ENCODE measurements at places on chromosomes 3 and 15.

DNA sequence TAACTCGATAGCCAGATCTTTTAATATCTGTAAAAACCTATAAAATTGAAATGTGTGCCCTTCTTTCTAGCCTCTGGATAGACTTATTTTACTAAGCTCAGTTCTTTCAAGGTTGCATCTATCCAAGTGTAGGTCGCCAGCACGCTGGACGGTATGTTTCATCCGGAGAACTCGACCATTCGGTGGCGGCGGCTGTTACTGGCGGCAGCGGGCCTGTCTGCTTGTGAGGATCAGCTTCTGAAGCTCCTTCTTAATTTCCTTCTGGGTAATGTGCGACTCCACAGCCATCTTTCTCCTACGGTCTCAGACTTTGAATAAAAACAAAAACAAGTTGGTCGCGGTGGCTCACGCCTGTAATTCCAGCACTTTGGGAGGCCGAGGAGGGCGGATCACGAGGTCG lies 4.1 kb downstream of the PP2D1 start:
- no peaks in the 10 kb centered on the region for H3K4me1 ChIP-seq
- H3K27ac ChIP-seq, result no peak overlapping the region
- H3K27me3 ChIP-seq, result no peaks in the 10 kb centered on the region
- H3K4me3 ChIP-seq, result no peak overlapping the region
- DNase-seq, result no peak

DNA sequence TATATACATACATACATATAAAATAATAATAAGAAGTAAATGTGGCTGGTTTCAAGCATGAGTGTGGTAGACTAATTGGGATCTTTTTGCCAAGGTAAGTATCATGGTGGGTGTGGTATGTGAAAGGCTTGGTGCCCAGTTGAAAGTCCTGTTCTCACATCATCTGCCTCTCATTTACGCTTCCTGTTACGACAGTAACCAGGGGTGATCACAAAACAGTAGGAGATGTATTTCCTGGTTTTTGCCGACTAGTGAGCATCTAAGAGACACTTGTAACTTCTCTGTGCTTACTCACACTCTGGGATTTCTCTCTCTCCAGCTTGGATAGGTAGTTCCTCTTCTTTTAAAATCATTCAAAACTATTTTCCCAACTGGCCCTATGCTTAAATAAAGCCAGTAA lies 1028.3 kb upstream of the NR2F2 start:
- H3K36me3 ChIP-seq, result no peaks in the 10 kb centered on the region
- DNase-seq, result no peak
- H3K27me3 ChIP-seq, result no peaks in the 10 kb centered on the region
- no peak overlapping the region for H3K4me3 ChIP-seq
- no peaks in the 10 kb centered on the region for H3K4me1 ChIP-seq

- H3K27me3 ChIP-seq, result no peaks in the 10 kb centered on the region
- no peak overlapping the region for H3K4me3 ChIP-seq
- no peaks in the 10 kb centered on the region for H3K36me3 ChIP-seq
- DNase-seq, result no peak
- no peaks in the 10 kb centered on the region for H3K4me1 ChIP-seq
Observed at GRCh38 chr3:170768334-170768801, 101.6 kb downstream of the RPL22L1 start.

GRCh38 chr3:196757876-196758739 lies 18.5 kb downstream of the PAK2 start:
- peaks cover 37% of the 10 kb centered on the region for H3K36me3 ChIP-seq
- H3K27me3 ChIP-seq, result no peaks in the 10 kb centered on the region
- no peak for DNase-seq
- H3K4me3 ChIP-seq, result no peak overlapping the region
- H3K27ac ChIP-seq, result no peak overlapping the region

- no peaks in the 10 kb centered on the region for H3K36me3 ChIP-seq
- H3K27me3 ChIP-seq, result no peaks in the 10 kb centered on the region
- peaks cover 38% of the 10 kb centered on the region for H3K4me1 ChIP-seq
- DNase-seq, result no peak
- H3K27ac ChIP-seq, result peak overlapping the region; percentile 17
Observed at GRCh38 chr3:133476971-133477375, 77.1 kb downstream of the BFSP2 start.

DNA sequence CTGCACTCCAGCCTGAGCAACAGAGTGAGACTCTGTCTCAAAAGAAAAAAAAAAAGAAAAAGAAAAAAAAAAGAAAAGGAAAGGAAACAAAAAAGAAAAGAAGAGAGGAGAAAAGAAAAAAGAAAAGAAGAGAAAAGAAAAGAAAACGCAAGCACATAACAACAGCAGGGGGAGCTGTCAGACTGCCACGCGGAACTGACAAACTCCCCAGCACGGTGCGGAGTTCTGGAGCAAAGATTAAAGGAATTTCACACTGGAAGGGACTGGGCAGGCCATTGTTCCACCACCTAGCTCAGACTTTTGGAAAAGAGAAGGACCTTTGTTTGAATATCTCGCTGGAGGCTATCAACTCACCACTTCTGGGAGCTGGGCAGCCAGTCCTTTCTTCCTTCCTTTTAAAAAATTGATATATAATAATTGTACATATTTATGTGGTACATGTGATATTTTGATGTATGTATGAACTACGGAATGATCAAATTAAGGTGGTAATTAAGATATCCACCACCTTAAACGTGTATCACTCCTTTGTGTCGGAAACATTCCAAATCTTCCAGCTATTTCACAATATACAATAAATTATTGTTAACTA lies 40.5 kb downstream of the DPPA2 start:
- H3K36me3 ChIP-seq, result no peaks in the 10 kb centered on the region
- no peak overlapping the region for H3K27ac ChIP-seq
- H3K4me3 ChIP-seq, result no peak overlapping the region
- no peaks in the 10 kb centered on the region for H3K4me1 ChIP-seq

- H3K27me3 ChIP-seq, result no peaks in the 10 kb centered on the region
- no peak overlapping the region for H3K27ac ChIP-seq
- no peaks in the 10 kb centered on the region for H3K36me3 ChIP-seq
- H3K4me1 ChIP-seq, result no peaks in the 10 kb centered on the region
Observed at GRCh38 chr3:143831208-143831607, 17.1 kb downstream of the SLC9A9 start.

GRCh38 chr3:120331076-120331475 lies 18.1 kb downstream of the LRRC58 start:
- no peak for DNase-seq
- no peaks in the 10 kb centered on the region for H3K27me3 ChIP-seq
- H3K36me3 ChIP-seq, result peaks cover 7% of the 10 kb centered on the region
- no peak overlapping the region for H3K4me3 ChIP-seq
- H3K4me1 ChIP-seq, result no peaks in the 10 kb centered on the region

DNA sequence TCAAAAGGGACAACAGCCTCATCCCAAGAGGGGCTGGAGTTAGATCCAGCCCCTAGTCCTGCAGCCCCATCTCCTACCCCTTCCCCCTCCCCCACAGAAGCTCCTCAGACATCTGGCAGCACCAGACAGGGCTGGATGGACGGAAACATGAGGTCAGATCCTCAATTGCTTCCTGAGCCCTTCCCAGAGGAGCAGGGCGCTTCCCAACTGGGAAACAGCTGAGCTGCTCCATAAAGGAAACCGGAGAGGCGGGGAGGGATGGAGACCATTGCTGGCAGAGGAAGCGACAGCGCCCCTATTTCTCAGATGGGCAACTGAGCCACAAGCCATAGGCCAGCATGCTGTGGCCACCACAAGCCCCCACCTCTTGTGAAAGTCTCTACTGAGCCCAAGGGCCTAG lies 18.3 kb upstream of the CYP11A1 start:
- DNase-seq, result no peak
- no peaks in the 10 kb centered on the region for H3K27me3 ChIP-seq

DNA sequence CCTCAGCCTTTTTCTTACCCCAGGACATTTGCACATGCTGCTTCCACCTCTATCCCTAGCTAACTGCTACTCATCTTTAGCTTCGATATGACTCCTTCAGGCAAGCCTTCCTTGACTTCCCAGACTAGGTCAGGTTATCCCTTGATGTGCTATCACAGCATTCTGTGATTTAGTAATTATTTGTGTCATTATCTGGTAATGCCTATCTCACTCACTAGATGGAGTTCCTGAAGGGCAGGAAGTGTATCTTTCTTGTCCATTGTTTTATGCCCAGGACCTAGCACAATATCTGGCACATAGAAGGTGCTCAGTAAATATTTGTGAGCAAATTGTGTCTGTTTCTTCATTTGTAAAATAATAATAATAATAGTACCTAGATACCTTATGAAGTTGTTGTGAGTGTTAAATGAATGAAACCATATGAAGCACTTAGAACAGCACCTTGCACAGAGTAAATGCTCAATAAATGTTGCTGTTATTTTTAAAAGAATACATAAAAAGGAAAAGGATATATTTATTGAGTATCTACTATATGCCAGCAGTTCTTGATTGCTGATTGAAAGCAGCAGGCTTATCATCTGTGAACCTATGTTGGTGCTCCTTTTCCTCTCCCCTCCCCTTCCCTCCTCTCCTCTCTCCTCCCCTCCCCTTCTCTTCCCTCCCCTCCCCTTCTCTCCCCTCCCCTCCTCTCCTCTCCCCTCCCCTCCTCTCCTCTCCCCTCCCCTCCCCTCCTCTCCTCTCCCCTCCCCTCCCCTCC lies 31.5 kb downstream of the SQOR start:
- no peaks in the 10 kb centered on the region for H3K36me3 ChIP-seq
- DNase-seq, result no peak
- H3K4me1 ChIP-seq, result no peaks in the 10 kb centered on the region
- H3K4me3 ChIP-seq, result no peak overlapping the region

GRCh38 chr3:16050641-16051467 lies 123.6 kb upstream of the GALNT15 start:
- no peaks in the 10 kb centered on the region for H3K27me3 ChIP-seq
- no peaks in the 10 kb centered on the region for H3K4me1 ChIP-seq
- H3K27ac ChIP-seq, result no peak overlapping the region

- DNase-seq, result peak; percentile 66
- H3K27me3 ChIP-seq, result peaks cover 8% of the 10 kb centered on the region
- H3K4me1 ChIP-seq, result peaks cover 2% of the 10 kb centered on the region
- H3K4me3 ChIP-seq, result peak overlapping the region; percentile 78
- peak overlapping the region; percentile 99 for H3K27ac ChIP-seq
- H3K36me3 ChIP-seq, result no peaks in the 10 kb centered on the region
Observed at GRCh38 chr3:100709842-100710260, 557 bp downstream of the TFG start.

GRCh38 chr15:69853544-69853951 lies 244.2 kb downstream of the TLE3 start:
- no peaks in the 10 kb centered on the region for H3K36me3 ChIP-seq
- H3K4me3 ChIP-seq, result no peak overlapping the region
- peaks cover 25% of the 10 kb centered on the region for H3K4me1 ChIP-seq
- no peak overlapping the region for H3K27ac ChIP-seq
- DNase-seq, result no peak
- no peaks in the 10 kb centered on the region for H3K27me3 ChIP-seq

- DNase-seq, result peak; percentile 26
- peak within 1 kb of the TSS; percentile 55 for H3K4me3 ChIP-seq
- no peaks in the 10 kb centered on the region for H3K36me3 ChIP-seq
- H3K27ac ChIP-seq, result no peak within 1 kb of the TSS
- peaks cover 27% of the 10 kb centered on the region for H3K27me3 ChIP-seq
Observed at GRCh38 chr3:122680475-122681283, at the start of gene PARP14. Gene PARP14, plus strand, starts transcription at chr3:122680839. Its CDS starts 45 bp downstream, at chr3:122680884.

DNA sequence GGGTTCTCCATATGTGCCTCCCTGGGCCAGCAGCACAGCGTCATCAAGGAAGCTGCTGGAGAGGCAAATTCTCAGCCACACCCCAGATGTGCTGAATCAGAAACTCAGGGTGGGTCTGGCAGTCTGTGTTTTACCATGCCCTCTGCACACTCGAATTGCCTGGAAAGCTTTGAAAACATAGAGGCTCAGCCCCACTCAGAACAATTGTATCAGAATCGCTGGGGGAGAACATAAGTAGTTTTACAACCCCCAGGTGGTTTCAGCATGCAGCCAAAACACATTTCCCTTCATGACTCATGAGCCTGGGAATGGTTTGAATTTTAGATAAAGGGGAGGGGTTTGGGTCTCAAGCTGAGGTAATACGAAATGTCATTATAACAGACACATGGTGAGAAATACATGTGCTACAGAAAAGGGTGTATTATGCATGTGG lies 9.6 kb downstream of the TGM4 start:
- no peaks in the 10 kb centered on the region for H3K36me3 ChIP-seq
- no peaks in the 10 kb centered on the region for H3K4me1 ChIP-seq
- H3K4me3 ChIP-seq, result no peak overlapping the region
- DNase-seq, result no peak
- H3K27ac ChIP-seq, result no peak overlapping the region

- no peak for DNase-seq
- no peak overlapping the region for H3K27ac ChIP-seq
- H3K27me3 ChIP-seq, result no peaks in the 10 kb centered on the region
- H3K4me1 ChIP-seq, result no peaks in the 10 kb centered on the region
Observed at GRCh38 chr15:61155741-61156700, 73.1 kb downstream of the RORA start.

- H3K27ac ChIP-seq, result no peak overlapping the region
- H3K36me3 ChIP-seq, result peaks cover 20% of the 10 kb centered on the region
- peak; percentile 51 for DNase-seq
- peak overlapping the region; percentile 52 for H3K4me3 ChIP-seq
- H3K27me3 ChIP-seq, result no peaks in the 10 kb centered on the region
- peaks cover 48% of the 10 kb centered on the region for H3K4me1 ChIP-seq
Observed at GRCh38 chr3:194133661-194134230, 2.2 kb upstream of the HES1 start.

Measured in neuronal stem cell (in vitro differentiated cells).